ENCODE measurements at places on chromosomes 7 and 10.

- no peak for DNase-seq
Observed at GRCh38 chr10:15781381-15781960, 61.7 kb upstream of the ITGA8 start.

- no peak for DNase-seq
Observed at GRCh38 chr10:13376746-13377145, 28.7 kb upstream of the SEPHS1 start.

DNA sequence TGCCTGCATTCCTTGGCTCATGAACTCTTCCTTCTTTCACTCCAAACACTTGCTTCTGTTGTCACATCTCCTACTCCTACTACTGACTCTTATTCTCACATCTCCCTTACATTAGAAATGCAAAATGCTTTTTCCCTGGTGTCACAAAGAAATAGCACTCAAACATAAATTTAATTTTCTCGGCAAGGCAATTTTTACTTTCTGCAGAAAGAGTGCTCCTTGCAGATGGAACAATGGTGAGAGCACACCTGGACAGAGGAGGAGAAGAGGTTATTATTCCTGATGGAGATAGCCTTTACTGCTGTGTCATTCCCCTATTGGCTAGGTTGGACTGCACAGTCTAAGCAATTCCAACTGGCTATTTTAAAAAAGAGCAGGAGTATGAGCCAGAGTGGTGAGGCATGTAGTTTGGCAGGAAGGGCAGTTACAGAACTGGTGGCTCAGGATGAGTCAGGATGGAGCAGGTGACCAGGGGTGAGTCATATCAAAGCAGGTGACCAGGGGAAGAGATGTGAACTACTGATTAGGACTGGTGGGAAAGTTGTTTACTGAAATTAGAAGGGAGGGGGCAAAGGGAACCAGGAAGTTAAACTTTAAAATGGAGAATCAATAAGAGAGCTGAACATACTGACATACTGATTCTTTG lies 52.9 kb downstream of the CYP2C9 start:
- no peak for DNase-seq

- no peak for DNase-seq
Observed at GRCh38 chr7:124403112-124403511, 362.5 kb downstream of the GPR37 start.

GRCh38 chr7:36279200-36279925 lies 110.3 kb upstream of the ANLN start:
- no peak for DNase-seq

GRCh38 chr7:137732168-137732567 lies 114.6 kb downstream of the DGKI start:
- DNase-seq: no peak

DNA sequence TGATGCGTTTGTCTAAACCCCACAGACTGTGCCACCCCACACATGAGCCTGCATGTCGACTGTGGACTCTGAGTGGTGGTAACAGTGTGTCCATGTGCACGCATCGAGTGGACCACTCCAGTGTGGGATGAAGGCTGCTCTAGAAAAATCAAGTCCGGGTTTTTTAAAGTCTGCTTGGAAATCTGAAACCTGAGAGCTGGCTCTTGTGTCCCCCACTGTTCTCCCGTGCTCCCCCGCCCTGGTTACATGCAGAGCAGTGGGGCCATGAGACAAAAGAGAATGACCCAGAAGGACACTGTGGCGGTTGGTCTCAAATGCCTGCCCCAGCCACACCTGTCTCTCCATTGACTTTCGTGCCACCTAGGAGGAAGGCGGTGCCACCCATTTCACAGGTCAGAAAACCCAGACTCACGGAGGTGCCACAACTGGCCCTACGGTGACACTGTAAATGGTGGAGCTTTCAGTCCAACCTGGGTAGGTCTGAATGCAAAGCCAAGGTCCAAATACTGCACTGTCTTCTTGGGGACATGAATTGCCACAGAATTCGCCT lies 27.3 kb upstream of the PWWP2B start:
- DNase-seq: no peak

GRCh38 chr7:549066-549890 lies 29.6 kb upstream of the PDGFA start:
- no peak for DNase-seq

DNA sequence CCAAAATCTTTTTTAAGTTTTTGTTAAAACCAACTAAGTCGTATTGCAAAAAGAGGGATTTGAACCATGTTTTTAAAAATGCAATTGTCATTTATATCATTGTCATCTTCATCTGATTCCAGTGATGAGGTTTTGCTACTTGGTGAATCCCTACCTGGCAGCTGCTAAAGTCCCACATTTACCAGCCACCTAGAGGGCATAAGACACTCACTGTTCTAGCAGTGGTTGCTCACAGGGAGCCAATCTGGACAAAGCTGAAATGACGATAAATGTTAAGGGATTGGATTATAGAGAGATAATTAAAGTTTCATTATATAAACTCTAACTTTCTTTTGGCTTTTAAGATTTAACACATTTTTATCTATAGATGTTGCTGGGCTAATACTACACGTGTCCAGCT lies 18.7 kb downstream of the KIFBP start:
- DNase-seq: no peak

- DNase-seq: peak; percentile 10
Observed at GRCh38 chr7:106110885-106111654, 1.0 kb downstream of the SYPL1 start.

DNA sequence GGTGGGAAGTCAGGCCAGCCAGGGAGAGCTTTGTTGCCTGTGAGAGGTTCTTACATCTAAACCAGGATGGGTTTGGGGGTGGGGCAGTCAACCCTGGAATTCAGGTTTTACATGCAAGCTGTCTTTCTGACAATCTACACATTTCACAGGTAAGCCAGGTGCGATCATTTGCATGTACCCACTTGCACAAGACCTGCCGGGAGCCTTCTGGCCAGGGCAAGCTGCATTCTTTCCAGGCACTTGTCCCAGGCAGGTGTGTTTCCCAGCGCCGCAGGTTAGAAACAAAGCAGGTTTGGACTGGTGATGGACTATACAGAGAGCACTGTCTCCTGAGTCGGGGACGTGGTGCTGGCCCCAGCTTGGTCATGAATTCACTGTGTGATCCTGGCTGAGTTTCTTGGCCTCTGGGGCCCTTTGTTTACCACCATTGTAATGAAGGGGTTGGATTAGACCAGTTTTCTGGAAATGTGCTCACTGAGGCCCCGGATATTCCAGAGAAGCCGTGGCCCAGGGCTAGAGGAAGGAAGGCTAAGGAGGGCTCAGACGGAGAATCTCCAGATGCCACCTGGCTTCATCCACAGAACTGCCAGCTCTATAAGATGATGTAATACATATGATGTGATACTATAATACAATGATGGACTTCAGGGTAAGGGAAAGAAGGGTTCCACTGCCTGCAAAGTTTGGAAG lies 205.2 kb upstream of the SVIL start:
- no peak for DNase-seq

GRCh38 chr10:71581376-71581775 lies 138.2 kb downstream of the C10orf105 start:
- no peak for DNase-seq

- DNase-seq: no peak
Observed at GRCh38 chr10:131211559-131211958, 100.0 kb downstream of the TCERG1L start.

DNA sequence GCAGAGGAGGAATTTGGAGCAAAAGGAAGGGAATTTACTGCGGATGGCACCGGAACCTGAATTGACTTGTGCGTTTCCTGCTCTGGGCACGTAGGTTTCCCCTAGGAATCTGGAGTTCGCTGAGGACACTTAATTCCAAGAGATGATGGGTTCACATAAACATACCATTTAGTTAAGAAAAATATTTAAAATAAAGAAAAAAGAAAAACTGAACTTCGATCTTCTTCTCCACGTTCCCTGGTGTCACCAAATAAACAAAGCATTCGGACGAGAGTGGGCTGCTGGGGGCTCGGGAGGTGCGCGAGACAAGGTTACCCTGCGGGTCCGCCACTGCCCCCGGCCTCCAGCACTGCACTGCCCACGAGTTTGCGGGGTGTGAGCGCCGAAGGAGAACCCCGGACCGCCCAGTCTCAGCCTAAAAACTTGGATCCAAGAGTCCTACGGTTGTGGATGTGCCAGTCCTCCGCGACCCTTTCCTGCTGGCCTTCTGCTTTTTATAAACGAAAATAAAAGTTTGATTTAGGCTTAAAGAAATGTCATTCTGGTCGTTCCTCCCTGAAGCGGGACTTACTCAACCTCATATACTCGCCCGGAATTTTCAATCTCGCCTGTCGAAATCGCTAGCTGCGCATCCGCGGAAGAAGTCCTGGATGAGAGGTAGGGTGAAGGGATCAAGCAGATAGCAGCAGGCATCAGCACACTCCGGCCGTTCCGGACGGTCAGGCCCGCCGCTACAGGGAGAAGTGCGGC lies 30.3 kb downstream of the SKIDA1 start:
- DNase-seq: no peak

- DNase-seq: no peak
Observed at GRCh38 chr7:513521-514166, 6.0 kb downstream of the PDGFA start.

DNA sequence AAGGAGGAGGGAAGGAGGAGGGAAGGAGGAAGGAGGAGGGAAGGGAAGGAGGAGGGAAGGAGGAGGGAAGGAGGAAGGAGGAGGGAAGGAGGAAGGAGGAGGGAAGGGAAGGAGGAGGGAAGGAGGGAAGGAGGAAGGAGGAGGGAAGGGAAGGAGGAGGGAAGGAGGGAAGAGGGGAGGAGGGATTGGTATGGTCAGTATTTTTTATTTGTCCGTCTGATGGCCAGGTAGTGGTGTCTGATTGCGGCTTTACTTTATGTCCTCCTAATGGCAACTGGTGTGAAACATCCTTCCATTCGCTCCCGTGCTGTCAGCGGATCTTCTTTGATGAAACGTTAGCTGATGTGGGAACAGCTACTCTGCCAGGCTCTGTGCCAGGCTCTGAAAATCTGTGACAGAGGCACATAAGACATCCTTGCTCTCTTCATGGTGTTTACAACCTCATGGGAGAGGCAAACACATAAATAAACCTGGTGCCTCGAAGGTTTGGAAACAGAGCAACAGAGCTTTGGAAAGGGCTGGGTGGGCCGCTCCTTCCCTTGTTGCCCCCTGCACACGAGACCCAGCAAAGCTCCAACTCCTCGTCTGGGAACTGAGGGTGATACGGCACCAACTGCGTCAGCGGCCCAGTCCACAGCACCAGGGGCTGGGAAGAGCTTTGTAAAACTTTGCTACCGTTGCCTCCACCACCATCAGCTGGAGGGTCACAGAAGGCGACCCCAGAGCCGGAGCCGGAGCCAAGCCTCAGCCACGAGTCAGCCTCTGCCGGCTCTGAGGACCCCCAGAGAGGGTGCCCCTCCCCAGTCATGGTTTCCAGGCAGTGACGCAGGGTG lies 40.3 kb downstream of the PDGFA start:
- DNase-seq: no peak

- no peak for DNase-seq
Observed at GRCh38 chr7:113161050-113161449, 42.7 kb upstream of the SMIM30 start.

GRCh38 chr7:34048445-34048844 lies 143.1 kb downstream of the BMPER start:
- no peak for DNase-seq

DNA sequence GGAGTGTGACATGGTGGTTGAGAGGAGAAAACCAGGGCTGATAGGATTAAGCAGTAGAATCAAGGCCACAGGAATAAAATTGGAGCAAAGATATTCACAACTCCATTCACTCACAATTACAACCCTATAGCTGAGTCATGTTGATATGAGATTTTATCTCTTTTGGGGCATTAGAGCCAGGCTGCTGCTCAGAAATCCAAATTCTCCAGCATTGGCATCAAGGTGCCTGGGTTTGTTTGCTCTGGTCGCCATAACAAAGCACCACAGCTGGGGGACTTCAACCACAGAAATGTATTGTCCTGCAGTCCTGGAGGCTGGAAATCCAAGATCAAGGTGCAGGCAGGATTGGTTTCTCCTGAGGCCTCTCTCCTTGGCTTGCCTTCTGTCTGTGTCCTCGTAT lies 52.5 kb upstream of the GRB10 start:
- no peak for DNase-seq

DNA sequence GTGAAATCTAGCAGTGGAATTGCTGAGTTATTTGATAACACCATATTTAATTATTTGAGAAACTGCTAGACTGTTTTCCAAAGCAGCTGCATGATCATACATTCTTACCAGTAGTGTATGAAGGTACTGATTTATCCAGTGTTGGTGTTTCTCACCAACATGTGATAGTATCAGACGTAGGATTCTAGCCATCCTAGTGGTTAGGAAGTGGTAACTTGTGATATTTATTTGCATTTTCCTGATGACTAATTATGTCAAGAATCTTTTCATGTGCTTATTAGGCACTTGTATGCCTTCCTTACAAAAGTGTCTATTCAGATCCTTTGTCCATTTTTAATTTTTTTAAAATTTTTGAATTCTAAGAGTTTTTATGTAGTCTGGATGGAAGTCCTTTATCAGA lies 54.2 kb upstream of the PLXDC2 start:
- DNase-seq: peak; percentile 33

GRCh38 chr7:23294549-23295400 lies 4.4 kb upstream of the MALSU1 start:
- DNase-seq: no peak

- DNase-seq: peak; percentile 81
Observed at GRCh38 chr7:90613088-90613498, 17.0 kb downstream of the CDK14 start.

- DNase-seq: no peak
Observed at GRCh38 chr10:125084191-125084613, 76.2 kb downstream of the CTBP2 start.

DNA sequence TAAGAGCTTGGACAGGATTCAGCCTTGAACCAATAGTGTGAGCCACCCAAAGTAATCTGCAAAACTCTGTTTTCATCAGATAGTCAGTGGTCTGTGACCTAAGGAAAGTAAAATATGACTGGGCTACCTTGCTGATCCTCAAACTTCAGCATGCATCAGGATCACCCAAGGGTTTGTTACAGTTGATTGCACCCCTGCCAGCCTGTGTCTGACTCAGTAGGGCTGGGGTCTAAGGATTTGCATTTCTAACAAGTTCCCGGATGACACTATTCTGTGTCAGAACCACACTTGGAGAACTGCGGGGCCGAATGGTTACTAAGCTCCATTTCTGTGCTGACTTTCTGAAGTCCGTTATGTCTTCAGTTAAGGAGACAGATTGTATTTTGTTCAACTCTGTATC lies 40.6 kb upstream of the TSPAN13 start:
- DNase-seq: no peak

DNA sequence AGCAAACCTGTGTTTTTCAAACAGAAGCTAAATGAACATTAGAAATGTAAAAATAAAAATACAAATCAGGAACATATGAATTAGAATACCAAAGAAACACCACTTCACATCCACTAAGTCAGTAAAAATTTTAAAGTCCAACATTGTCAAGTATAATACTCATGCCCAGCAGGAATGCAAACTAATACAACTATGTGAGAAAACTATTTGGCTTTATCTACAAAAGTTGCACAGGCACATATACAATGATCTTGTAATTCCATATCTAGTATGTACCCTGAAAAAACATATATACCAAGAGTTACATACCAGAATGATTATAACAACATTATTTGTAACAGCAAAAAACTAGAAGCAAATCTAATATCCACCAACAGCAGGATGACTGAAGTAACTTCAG lies 91.1 kb downstream of the RNF32 start:
- no peak for DNase-seq
